ENCODE measurements at places on chromosomes 7 and 10.

DNA sequence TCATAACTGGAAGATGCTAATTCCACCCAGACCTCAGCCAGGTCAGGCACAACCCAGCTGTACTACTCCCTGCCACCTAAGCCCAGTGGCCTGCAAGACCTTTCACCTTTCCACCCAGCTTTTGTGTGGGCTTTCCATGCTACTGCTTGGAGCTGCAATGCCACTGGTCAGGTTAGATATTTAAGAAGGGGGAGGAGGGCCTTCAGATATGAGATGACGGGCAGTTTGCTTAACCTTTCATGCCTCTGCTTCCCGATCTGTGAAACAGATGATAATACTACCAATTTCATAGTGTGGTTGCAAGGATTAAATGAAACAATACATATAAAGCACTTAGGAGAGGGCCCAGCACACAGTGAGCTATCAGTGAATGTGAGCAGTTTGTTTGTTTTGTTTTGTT lies 20.9 kb downstream of the STOX1 start:
- no peak for DNase-seq

DNA sequence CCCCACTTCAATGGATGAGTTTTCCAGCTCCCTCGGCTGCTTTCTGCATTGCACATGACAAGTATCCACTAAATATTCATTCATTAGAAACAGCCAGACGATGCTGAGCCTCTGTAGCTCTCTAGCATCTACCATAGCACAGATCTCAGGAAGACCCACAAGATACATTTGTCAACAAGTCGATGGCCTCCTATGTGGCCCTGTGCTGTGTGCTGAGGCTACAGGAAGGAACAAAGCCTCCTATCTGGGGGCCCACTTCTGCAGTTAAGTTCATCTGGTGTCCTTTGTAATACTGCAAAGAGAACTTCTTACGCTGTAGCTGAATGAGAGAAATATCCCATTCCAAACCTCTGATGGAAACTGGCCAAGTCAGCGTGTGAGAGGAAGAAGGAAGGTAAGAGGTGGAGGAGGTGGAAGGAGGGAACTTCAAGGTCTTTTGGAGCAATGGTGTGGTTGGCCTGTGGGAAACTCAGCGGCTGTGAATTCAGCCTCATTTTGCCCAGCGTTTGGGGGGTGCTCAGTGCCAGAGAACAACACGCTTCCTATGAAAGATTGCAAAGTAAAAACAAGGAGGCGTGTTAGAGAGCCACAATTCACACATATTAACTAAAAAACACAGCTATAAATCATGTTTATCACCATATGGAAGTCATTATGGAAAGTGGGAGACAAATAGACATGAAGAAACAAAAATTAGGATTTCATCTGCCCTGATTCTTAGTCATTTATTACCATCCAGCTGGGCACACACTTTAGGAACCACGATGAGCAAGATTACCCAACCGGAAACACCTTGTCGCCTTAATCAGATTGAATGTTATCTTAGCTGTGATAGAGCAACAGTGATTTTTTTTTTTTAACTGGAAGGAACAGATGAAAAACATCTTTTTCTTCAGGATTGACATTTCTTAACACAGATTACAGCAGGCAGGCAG lies 62.2 kb upstream of the USP6NL start:
- DNase-seq, result no peak

DNA sequence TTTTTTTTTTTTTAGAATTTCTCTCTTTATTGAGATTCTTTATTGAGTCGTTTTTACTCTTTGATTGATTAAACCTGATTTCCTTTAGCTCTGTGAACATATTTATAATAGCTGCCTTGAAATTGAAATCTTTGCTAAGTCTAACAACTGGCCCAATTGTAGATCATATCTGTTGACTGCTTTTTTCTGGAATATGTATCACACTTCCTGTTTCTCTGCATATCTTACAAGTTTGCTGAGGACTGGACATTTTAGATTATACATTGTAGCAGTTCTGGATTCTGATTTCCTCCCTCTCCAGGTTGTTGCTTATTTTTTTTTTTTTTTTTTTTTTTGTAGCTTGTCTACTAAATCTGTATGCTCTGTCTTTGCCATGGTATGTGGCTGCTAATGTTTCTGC lies 56.3 kb downstream of the PRKAR2B start:
- no peak for DNase-seq

GRCh38 chr10:106761906-106762305 lies 402.6 kb downstream of the SORCS1 start:
- no peak for DNase-seq

DNA sequence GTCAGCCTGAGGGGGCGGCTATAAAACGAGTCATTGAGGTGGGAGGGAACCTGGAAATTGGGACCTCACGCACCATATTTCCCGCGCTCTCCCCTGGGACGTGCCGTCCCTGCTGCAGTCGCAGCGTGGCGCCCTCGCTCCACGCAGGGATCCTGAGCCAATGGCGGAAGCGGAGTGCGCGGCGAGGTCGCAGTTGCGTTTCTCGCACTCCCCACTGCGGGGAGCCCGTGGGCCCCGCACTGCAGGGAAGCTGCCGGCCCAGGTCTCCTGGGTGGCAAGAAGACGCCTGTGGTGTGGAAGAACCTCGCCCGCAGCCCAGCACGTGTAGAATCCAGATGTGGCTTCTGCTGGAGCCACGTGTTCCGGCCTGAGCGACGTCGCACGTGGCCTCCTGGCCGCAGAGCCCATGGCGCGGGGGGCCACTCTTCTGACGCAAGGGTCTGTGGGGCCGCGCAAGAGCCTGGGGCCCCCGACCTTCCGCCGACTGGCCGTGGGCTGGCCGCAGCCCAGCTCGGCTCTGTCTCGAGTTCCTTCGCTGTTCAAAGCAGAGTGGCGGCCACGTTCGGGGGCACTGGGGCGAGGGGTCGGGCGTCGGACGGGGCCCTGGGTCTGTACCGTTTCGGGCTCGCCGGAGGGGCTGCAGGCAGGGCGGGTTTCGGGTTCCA lies 26.4 kb downstream of the HIF1AN start:
- DNase-seq, result peak; percentile 67

GRCh38 chr7:51124321-51124720 lies 192.3 kb downstream of the COBL start:
- no peak for DNase-seq

DNA sequence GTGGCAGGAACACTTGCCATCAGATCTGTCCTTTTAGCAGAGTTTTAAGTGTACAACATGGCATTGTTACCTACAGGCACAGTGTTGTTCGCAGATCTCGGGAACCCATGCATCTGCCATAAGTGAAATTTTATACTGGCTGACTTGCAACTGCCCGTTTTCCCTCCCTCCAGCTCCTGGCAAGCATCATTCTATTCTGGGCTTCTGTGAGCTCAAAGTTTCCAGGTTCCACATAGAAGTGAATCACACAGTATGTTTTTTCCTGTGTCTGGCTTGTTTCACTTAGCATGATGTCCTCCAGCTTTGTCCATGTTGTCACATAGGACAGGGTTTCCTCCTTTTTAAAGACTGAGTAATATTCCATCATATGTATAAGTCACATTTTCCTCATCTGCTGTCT lies 56.6 kb downstream of the C10orf143 start:
- DNase-seq, result no peak

GRCh38 chr10:47261121-47261520 lies 38.9 kb upstream of the GDF10 start:
- peak; percentile 30 for DNase-seq

DNA sequence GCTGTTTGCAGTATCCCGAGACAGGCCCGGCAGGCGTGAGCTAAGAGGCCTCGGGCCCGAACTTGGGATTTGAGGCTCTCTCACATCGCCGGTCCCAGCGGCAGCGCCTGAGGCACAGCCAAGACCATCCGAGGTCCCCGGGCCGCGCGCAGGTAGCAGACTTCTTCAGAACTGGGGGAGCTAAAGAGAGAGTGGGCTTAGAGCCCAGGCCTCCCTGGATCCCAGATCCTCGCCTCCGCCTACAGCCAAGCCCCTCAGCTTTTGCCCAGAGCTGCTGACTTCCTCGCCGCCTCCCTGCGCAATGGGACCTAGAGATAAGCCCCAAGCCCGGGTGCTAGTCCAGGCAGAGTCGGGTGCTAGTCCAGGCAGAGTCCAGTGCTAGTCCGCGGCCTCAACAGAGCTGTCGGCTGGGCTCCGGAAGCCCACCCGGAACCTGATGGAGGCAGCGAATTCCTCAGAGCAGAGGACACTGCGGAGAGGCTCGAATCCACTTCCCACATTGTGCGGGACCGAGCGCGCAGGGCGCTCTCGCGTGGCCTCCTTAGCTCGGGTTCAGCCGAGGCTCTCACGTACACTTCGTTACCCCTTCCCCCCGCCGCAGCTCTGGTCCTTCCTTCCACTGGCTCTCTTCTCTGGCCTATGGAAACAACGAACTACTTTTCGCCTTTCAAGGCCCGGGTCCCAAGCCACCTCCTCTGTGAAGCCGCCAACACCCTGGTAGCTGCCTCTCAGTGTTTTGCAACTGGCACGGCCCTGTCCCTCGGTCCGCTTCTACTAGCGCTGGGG lies 5.8 kb downstream of the LBX1 start:
- DNase-seq, result no peak

- no peak for DNase-seq
These were observed 30.0 kb downstream of the STEAP4 start for GRCh38 chr7:88276605-88277153.

GRCh38 chr10:70617798-70618568 lies 15.4 kb upstream of the PRF1 start:
- no peak for DNase-seq

DNA sequence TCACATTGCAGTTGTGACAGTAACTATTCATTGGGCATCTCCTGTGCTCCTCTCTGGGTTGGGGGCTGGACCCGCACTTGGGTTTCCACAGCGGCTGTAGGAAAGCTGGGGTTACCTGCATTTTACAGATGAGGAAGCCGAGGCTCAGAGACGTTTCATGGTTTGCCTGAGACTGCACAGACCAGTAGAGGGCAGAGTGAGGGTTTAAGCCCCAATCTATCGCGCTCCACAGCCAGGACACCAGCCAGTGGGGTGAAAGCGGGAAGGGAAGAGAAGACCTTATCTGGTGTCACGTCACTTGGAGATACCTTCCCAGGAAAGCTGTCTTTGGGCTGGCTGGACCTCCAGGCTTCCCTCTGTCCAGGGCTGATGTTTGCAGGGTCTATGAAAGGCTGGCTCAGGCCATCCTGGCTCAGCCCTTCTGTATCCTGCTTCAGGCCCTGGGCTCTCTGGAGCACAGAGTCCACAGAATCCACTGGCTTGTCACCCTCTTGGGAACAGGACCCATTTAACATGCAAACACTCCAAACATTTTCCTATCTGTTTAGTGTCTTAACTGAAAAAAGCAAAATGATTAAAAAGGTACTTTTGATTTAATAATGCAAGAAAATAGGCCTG lies 167.7 kb downstream of the EMX2 start:
- DNase-seq, result no peak

GRCh38 chr7:93176992-93177580 lies 28.9 kb upstream of the SAMD9L start:
- no peak for DNase-seq

GRCh38 chr10:132064082-132064755 lies 1.5 kb upstream of the JAKMIP3 start:
- no peak for DNase-seq

- DNase-seq, result no peak
These were observed 2.5 kb downstream of the SH3PXD2A start for GRCh38 chr10:103852856-103853255.

DNA sequence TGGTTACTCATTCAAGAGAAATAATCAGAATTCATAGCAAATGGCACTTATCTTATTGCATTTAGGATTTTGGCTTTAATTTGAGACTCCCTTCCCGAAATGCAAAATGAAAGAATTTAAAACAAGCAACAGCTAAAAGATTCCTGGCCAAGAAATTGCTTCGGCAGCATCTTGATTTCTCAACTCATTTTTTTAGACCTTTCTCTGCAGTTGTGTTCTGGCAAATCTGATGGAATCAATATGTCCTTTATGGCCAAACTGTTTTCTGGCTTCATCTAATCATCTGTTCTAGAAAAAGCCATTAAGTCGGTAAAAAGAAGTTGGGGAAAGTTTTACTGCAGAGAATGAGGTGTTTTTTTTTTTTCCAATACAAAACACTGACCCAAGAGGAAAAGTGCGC lies 172.1 kb downstream of the SLC16A9 start:
- no peak for DNase-seq

- DNase-seq, result peak; percentile 45
These were observed 538.7 kb downstream of the DNAJB6 start for GRCh38 chr7:157875230-157876179.

GRCh38 chr10:131433568-131433967 lies 122.0 kb upstream of the TCERG1L start:
- no peak for DNase-seq

All from activated T-cell treated with anti-CD3 and anti-CD28 coated beads for 4 hours (primary cell).